Spinal cord (tissue), 10 donors: ENCODE measurements at places on chromosomes 5 and 9. TPM values are rescaled to one million over a fixed set of nuclear protein-coding genes. Genes with fewer than 3 reads are reported as not detected.

Gene PCDHA13
- 5.7 TPM for polyA plus RNA-seq

Gene GRIA1
- 48.8 TPM for polyA plus RNA-seq

Gene SLCO4C1
- polyA plus RNA-seq, result 0.44 TPM

Gene ENHO
- polyA plus RNA-seq, result 193 TPM

Gene KIF24
- polyA plus RNA-seq, result 3.7 TPM

Gene PRR7
- 28.3 TPM for polyA plus RNA-seq
